ENCODE measurements at places on chromosomes 13 and 19.

- DNase-seq, result no peak
Observed at GRCh38 chr19:53812335-53812734, 11.8 kb downstream of the NLRP12 start.

DNA sequence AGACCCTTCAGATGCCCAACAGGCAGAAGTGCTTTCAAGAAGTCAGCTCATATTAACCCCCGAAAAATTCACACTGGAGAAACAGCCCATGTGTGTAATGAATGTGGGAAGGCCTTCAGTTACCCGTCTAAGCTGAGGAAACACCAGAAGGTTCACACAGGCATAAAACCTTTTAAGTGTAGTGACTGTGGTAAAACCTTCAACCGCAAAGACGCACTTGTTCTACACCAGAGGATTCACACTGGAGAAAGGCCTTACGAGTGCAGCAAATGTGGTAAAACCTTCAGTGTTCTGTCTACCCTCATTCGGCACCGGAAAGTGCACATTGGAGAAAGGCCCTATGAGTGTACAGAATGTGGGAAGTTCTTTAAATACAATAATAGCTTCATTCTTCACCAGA lies 8.6 kb downstream of the ZNF584 start:
- no peak for DNase-seq

GRCh38 chr13:23828866-23829265 lies 60.3 kb downstream of the MIPEP start:
- no peak for DNase-seq

GRCh38 chr13:98285852-98286594 lies 109.0 kb upstream of the RNF113B start:
- no peak for DNase-seq

GRCh38 chr19:17037966-17038500 lies 11.4 kb upstream of the CPAMD8 start:
- DNase-seq, result no peak

- DNase-seq, result no peak
Observed at GRCh38 chr13:35471706-35472322, 4.7 kb downstream of the MAB21L1 start.

DNA sequence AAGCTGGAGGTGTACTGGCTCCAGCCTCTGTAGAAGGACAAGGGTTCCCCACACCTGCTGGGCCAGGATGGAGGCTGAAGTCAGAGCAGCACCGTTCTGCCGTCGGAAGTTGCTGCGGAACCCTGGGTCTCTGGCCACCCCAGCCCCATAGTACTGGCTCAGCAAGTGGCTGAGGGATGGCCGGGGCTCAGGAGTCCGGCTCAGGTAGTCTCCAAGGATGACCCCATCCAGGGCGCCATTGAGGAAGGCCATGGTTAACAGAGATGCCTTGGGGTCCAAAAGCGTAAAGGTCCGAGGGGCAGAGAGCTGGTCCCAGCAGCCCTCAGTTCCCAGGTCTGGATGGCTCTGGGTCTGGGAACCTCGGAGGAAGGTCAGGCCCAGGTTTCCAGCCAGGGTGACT lies 3.7 kb downstream of the PGLYRP2 start:
- DNase-seq, result no peak

- DNase-seq, result no peak
Observed at GRCh38 chr19:16896146-16897028, 7.6 kb downstream of the F2RL3 start.

DNA sequence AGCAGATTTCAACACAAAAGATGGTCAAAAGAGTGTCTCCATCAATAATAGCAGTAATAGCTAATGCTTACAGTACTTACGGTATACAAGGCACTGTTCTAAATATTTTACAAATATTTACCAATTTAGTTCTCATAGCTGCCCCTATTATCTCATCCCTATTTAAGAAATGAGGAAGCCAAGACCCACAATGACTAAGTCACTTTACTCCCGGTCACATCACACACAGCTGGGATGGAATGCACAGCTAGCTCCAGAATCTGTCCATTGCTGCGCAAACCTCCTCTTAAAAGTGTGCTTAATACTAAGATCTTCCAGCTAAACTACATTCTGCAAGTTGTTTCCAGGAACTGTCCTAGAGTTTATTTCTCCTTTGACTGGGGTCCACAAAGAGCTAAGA lies 63.4 kb downstream of the RAP2A start:
- DNase-seq, result no peak

- no peak for DNase-seq
Observed at GRCh38 chr13:99375738-99376080, 68.5 kb upstream of the GPR183 start.

GRCh38 chr13:51396352-51396751 lies 56.5 kb downstream of the INTS6 start:
- no peak for DNase-seq

DNA sequence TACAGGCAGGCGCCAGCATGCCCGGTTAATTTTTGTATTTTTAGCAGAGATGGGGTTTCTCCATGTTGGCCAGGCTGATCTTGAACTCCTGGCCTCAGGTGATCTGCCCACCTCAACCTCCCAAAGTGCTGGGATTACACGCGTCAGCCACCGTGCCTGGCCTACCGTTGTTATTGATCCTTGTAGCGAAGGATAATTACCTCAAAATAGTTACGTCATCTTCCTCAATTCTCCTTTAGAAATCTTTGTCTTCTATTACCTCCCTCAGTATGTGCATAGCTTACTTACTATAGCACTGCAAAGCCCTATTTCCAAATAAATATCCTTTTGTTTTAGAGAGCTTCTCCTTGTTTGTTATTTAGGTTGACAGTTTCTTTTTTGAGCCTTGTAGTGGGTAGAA lies 9.4 kb upstream of the TLE6 start:
- no peak for DNase-seq

DNA sequence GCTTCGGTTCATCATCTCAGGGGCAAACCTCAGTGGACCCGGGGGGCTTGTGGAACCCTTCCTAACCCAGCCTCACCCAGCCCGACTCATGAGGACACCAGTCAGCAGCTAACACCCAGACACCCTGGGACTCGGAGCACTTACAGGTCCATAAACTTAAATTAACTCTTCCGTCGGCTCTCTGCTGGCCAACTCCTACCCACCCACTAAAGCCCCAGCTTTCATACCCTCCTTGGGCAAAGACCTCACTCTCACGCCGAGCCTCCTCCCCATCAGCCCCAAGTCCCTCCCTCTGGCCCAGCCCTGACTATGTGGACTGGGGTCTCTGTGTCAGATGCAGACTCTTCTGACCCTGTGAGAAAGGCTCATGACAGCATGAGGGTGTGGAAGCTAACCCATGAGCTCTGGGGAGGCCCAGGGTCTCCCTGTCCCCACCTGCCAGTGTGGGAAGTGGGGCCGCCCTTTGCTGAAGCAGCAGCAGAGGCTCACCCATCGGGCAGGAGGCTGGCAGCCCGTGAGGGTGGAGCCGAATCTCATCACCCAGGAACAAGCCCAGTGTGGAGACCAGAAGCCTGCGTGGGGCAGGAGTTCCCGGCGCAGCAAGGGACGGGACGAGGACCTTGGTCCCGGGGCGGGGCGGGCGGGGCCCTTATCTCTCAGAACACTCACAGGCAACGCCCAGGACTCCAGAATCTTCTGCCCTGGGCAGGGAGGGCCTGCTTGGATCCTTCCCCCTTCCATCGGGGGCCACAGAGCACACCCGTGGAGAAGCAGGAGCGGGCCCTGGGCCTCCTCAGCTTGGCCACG lies 19.8 kb downstream of the TCF3 start:
- no peak for DNase-seq

- peak; percentile 59 for DNase-seq
Observed at GRCh38 chr19:4909156-4909896, at the start of gene UHRF1. UHRF1 (plus strand) TSS chr19:4909501; CDS start chr19:4910886, 1,385 bp downstream.

- no peak for DNase-seq
Observed at GRCh38 chr19:18772620-18773587, 18.2 kb downstream of the COMP start.

- no peak for DNase-seq
Observed at GRCh38 chr19:56146904-56147303, 5.8 kb downstream of the ZNF444 start.

GRCh38 chr19:42419309-42419708 lies 7.9 kb downstream of the LIPE start:
- no peak for DNase-seq

GRCh38 chr13:73060251-73061160 lies 1.7 kb downstream of the KLF5 start:
- DNase-seq, result no peak

DNA sequence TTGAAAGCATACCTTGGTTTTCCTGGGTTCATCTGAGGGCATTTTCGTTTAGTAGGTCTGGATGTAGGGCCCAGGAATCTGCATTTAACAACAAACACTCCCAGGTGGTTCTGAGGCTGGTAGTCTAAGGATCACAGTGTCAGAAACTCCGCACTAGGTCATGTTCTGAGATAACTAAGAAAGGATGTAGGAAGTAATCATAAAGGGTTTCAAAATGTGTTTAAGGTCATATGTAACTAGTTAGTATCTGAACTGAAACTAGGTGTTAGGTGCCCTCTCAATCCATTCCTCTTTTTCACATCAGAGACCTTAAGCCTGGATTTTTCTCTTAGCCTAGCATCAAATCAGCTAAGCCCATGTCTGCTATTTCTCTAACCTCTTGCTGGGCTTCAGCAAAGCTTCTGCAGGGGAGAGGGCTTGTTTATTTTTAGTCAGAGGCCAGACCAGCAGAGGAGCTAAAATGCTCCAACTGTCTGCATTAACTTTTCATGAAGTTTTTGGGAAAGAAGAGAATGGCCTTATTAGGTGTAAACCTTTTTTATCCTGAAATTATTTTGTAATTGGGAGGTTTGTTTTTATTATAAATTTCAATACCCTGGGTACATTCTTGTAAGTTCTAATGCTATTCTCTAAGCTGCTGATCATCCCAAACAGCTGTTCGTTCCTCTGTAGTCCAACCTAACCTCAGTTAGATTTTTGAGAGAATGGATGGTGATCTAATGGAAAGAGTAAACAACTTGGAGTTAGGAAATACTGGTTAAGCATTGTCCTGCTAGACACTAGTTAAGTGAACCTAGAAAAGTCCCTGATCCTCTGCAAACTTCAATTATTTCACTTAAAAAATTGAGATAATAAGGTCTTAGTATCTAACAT lies 262.8 kb upstream of the RFC3 start:
- no peak for DNase-seq

GRCh38 chr19:19670070-19670551 lies 1.5 kb downstream of the ZNF101 start:
- no peak for DNase-seq

- DNase-seq, result no peak
Observed at GRCh38 chr13:74090397-74090796, 43.8 kb downstream of the KLF12 start.

- no peak for DNase-seq
Observed at GRCh38 chr13:93882086-93882651, 597.3 kb downstream of the DCT start.

GRCh38 chr13:104357672-104358354 lies 1291.6 kb upstream of the SLC10A2 start:
- DNase-seq, result no peak

All from NCI-H510A (cell line).